ENCODE measurements at places on chromosomes 4 and X.

GRCh38 chrX:38089173-38089982, 83.0 kb downstream of the SYTL5 start:
- DNase-seq = no peak

DNA sequence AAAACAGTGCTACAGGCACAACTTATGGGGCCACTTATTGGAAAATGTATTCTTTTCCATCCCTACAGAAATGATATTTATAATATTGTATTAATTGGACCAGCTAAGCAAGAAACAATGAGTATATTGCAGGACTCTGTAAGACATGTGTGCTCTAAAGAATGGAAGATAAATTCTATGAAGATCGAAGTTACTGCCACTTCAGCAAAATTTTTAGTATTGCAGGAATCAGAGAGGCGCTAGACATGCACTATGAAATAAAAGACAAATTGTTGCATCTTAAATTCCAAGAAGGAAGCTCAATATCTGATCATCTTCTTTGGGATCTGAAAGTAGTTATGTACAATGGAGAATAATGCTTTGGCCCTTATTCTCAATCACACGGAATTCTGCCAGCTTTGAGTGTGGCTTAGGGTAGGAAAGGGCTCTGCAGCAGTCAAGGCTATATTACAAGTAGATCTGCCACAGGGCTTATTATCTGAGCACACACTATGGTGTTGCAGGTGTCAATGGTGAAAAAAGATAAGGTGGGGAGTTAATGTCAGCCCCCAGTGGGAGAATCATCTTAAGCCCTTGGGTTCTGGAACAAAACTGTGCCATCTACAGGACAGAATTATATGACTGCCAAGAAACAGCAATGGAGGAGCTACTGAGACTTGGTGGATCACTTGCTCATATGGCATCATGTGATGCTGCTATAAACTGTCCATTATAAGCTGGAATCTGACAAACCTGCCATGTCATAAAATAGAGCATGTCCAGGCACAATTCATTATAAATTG, 334.0 kb upstream of the NDST3 start:
- DNase-seq = no peak

- peak; percentile 19 for DNase-seq
Observed at GRCh38 chr4:141350122-141350905, 129.6 kb downstream of the ZNF330 start.

GRCh38 chr4:19689511-19689910, 562.2 kb upstream of the SLIT2 start:
- no peak for DNase-seq

DNA sequence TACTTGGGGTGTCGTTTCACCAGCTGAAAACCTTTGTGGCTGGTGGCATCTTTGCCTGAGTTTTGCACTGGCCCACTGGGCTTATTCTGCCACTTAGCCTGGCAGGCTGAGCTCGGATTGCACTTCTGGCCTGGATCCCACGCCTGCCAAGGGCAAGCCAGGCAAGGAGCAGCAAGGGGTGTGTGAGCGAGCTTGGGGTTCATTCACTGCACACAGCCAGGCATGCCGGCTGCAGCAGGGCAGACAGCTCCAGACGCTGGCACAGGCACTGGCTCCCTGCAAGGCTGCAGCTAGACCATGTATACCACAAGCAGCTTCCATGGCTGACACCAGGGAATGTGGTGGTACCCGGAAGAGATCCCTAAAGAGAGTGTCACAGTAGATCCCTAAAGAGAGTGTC, 476.3 kb downstream of the EPHA5 start:
- DNase-seq = no peak

GRCh38 chr4:152663203-152664066, 16.4 kb downstream of the TMEM154 start:
- DNase-seq = no peak

DNA sequence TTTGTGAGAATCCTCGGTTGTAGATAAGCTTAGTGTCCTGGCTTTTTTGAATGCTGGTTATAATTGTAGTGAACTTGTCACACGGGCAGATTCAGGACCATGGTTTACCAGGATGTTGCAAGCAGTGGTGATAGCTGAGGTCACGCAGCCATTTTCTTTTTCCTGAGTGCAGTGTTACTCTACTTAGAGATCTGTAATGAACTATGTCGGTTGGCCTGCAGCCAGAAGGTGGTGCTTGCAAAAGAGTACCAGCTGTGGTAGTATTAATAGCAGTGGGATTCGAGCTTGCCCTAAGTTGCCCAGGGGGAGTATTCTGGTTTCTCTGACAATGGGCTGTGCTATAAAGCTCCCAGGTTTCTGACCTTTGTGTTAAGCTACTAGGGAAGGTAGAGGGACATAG, 368.9 kb downstream of the SLITRK2 start:
- DNase-seq = no peak

GRCh38 chr4:124777007-124777406, 64.5 kb upstream of the ANKRD50 start:
- DNase-seq = no peak

GRCh38 chrX:31271615-31272471, 200.0 kb upstream of the FTHL17 start:
- no peak for DNase-seq

GRCh38 chrX:145990051-145990450, 172.4 kb downstream of the SLITRK2 start:
- no peak for DNase-seq

DNA sequence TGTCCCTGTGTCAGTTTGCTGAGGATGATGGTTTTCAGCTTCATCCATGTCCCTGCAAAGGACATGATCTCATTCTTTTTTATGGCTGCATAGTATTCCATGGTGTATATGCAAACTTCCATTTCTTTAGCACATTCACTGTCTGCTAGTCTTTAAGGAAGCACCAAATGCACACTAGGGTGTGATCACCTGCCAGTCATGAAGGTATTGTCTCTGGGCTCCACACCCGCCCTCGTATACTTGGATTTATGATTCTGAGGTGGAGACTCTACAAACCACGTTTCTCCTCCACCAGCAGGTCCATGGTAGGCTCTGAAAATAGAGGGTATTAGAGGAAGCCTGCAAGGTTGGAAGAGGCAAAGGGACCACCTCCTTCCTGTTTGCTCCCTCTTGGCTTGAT, 75.9 kb upstream of the MAML3 start:
- no peak for DNase-seq

- DNase-seq = no peak
Observed at GRCh38 chrX:84144281-84144680, 43.7 kb downstream of the RPS6KA6 start.

GRCh38 chrX:118727686-118728339, 407 bp downstream of the IL13RA1 start:
- DNase-seq = no peak

DNA sequence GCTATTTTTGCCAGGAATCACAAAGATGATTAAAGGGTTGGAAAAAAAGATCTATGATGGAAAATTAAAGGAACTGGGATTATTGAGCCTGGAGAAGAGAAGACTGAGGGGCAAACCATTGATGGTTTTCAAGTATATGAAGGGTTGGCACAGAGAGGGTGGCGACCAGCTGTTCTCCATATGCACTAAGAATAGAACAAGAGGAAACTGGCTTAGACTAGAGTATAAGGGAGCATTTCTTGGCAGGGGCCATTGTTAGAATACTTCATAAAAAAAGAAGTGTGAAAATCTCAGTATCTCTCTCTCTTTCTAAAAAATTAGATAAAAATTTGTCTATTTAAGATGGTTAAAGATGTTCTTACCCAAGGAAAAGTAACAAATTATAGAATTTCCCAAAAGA, 75.1 kb downstream of the NPNT start:
- DNase-seq = no peak

DNA sequence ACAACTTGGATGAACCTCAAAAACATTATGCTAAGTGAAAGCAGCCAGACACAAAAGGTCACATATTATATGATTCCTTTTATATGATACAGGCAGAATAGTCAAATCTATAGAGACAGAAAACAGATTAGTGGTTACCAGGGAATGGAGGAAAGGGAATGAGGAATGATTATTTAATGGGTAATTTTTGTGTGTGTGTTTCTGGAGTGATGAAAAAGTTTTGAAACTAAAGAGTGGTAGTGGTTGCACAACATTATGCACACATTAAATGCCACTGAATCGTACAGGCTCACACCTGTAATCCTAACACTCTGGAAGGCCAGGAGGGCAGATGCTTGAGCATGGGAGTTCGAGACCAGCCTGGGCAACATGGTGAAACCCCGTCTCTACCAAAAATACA, 19.6 kb upstream of the SOD3 start:
- no peak for DNase-seq

- DNase-seq = no peak
Observed at GRCh38 chr4:152363086-152363485, 172.8 kb downstream of the FBXW7 start.

- DNase-seq = no peak
Observed at GRCh38 chr4:41575665-41576064, 37.7 kb downstream of the LIMCH1 start.

GRCh38 chr4:70559211-70559830, 32.7 kb upstream of the AMBN start:
- peak; percentile 28 for DNase-seq

GRCh38 chrX:99703473-99703872, 706.6 kb downstream of the PCDH19 start:
- no peak for DNase-seq

GRCh38 chr4:26663888-26664287, 80.0 kb downstream of the TBC1D19 start:
- DNase-seq = peak; percentile 30

GRCh38 chrX:63686878-63687714, 97.9 kb downstream of the ARHGEF9 start:
- peak; percentile 32 for DNase-seq

DNA sequence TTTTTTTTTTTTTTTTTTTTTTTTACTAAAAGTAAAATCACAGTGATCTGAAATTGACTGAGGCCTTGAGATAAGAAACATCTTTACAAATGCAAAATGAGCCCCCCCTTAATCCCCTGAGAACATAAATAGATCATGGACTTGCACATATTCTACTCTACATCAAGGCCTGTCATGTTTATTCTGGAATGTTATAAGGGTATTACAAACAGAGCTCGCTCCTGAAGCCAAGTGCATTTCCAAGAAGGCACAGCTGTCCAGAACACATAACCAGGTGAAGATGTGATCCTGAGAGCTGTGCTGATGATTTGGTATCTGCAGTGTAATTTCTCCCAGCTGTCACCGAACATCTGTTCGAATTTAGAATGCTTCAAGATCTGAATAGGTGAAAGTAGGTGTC, 384.5 kb downstream of the GPAT3 start:
- DNase-seq = no peak

DNA sequence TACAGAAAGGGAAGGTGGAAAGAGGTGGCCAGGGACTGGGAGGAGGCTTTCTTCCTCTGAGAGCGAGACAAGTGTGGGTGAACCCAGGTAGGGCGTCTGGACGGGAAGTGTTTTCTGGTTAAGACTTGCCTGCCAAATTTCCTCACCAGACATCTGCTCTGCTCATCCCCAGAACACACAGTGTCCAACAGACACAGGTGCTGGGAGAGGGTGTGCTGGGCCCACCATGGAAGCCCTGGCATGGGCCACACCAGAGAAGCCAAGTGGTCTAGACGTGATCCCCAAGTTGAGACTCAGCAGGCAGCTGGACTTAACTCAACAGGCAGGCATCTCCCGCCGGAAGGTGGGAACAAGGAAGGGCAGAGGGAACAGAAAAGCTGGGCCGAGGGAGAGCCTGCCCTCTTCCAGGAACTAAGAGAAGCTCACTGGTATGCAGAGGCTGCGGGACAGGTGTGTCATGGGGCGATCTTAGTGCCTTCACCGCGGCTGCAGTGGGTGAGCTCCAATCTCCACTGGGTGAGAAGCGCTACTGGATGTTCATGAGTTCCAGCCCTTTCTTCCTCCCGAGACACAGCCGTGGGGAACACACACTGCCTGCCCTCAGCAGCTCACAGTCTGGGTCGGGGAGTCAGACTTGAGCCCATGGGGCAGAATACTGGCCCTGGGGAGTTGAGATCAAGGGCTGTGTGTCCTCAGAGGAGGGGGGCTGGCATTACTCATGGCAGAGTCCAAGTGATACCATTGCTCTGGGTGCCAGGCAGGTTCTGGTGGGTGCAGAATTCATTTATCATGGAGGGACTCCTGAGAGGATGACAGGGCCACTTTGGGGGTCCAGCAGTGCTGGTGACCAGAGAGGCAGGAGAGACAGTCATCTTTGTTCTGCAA, 110.2 kb downstream of the CPZ start:
- DNase-seq = no peak

DNA sequence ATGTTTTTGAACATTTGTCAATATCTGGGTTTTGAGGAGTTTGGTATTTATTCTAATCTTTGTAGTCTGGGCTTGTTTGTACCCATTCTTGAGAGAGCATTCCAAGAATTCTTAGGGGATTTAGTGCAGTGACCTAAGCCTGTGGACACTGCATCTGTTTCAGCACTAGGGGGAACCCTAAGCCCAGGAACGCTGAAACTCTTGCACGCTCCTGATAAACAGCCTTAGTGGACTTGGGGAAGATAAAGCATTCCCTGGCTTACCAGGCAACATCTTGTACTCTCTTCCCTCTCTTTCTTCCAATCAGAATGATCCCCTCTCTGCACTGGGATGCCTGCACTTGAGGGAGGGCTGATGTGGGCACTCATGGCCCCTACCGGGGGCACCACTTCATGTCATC, 654.9 kb upstream of the HTR2C start:
- DNase-seq = peak; percentile 21

Measured in NCI-H1092 treated with DMSO at 0.1 percent for 48 hours (cell line).